ENCODE measurements at places on chromosomes 3 and 15. TPM values are rescaled to one million over a fixed set of nuclear protein-coding genes. Genes with fewer than 3 reads are reported as not detected.

Gene SEMA3F
- total RNA-seq: 18.2 TPM

Gene SLC22A13
- total RNA-seq: not detected

Gene MINAR1
- total RNA-seq: 0.20 TPM

- H3K4me1 ChIP-seq: no peaks in the 10 kb centered on the region
- H3K4me3 ChIP-seq: no peak overlapping the region
- no peak for DNase-seq
- H3K36me3 ChIP-seq: no peaks in the 10 kb centered on the region
These were observed 25.1 kb upstream of the ANKRD34C start for GRCh38 chr15:79257454-79257853.

DNA sequence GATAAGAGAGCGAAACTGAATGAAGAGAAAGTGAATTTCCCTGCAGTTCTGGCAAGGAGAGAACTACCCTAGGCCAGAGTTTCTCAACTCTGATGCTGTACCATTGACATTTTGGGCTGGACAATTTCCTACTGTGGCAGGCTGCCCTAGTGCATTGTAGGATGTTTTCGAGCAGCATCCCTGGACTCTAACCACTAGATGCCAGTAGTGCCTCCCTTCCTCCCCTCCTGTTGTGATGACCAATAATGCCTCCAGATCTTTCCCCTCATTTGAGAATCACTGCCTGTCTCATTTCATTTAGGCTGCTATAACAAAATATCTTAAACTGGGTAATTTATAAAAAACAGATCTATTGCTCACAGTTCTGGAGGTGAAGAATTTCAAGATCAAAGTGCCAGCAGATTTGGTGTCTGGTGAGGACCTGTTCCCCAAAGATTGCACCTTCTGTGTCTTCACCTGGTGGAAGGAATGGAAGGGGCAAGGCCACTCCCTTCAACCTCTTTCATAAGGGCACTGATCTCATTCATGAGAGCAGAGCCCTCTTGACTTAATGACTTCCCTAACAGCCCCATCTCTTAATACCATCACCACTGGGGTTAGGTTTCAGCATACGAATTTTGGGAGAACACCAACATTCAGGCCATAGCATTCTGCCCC, 188.9 kb upstream of the MEIS2 start:
- H3K4me1 ChIP-seq: no peaks in the 10 kb centered on the region
- H3K27ac ChIP-seq: no peak overlapping the region
- H3K4me3 ChIP-seq: no peak overlapping the region

DNA sequence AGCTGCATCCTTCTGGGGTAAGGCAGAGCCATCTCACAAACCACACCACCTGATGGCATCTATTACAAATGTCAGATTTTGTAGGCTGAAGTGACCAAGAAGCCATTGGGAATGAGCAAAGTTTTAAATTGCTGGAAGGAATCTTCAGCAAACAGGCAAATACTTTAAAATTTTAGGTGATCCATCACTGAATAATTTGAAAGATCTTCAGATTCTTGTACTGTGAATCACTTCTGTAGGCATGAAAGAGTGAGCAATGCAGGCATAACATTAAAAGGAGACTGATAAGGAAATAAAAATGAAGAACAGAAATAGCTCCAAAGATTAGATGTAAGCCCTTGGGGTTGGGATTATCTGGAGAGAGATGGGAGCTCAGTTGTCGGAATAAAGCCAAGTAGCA, 36.0 kb upstream of the ALDH1L1 start:
- no peak overlapping the region for H3K4me3 ChIP-seq
- H3K27me3 ChIP-seq: peaks cover 11% of the 10 kb centered on the region
- no peak for DNase-seq
- no peak overlapping the region for H3K27ac ChIP-seq
- no peaks in the 10 kb centered on the region for H3K36me3 ChIP-seq
- H3K4me1 ChIP-seq: no peaks in the 10 kb centered on the region

- H3K4me3 ChIP-seq: no peak overlapping the region
- H3K27ac ChIP-seq: no peak overlapping the region
- DNase-seq: no peak
- H3K27me3 ChIP-seq: no peaks in the 10 kb centered on the region
- H3K4me1 ChIP-seq: no peaks in the 10 kb centered on the region
- H3K36me3 ChIP-seq: no peaks in the 10 kb centered on the region
These were observed 8.7 kb downstream of the STRA6 start for GRCh38 chr15:74193905-74194304.

DNA sequence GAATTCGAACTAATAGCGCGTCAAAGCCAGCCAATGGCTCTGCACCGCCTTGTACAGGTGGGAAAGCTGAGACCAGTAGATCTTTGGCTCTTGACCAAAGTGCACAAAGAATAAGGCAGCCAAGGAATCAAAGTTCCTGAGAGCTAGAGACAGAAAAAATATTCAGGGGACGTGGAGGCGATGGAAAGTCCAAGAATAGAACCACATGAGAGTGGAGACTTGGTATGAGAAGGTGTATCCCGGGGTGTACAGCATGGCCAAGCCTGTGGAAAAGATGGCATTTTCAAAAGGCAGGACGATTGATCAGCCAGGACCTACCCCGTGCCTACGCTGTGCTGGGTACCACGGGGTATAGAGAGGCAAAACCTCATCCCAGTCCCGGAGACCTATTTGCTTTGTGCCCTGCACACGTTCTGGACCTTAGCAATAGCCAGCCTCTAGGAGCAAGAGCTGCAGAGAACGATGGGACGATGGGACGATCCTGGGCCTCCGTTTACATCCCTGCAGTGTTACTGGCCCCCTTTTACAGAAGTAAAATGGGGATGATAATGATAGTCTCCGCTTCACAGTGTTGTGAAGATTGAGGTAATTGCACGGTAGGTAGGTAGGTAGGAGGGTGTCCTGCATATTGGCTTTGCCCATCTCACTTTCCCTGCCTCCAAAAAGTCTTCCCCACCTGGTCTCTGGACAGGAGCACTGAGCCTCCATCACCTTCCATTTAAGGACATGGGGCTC, 583 bp upstream of the RBSN start:
- no peak for DNase-seq
- peak overlapping the region; percentile 82 for H3K27ac ChIP-seq
- H3K4me1 ChIP-seq: peaks cover 18% of the 10 kb centered on the region
- no peaks in the 10 kb centered on the region for H3K27me3 ChIP-seq
- H3K4me3 ChIP-seq: peak overlapping the region; percentile 84

- H3K27me3 ChIP-seq: no peaks in the 10 kb centered on the region
- peak overlapping the region; percentile 71 for H3K27ac ChIP-seq
- no peak for DNase-seq
- H3K4me3 ChIP-seq: no peak overlapping the region
These were observed 94.9 kb downstream of the ST6GAL1 start for GRCh38 chr3:187025254-187025655.

DNA sequence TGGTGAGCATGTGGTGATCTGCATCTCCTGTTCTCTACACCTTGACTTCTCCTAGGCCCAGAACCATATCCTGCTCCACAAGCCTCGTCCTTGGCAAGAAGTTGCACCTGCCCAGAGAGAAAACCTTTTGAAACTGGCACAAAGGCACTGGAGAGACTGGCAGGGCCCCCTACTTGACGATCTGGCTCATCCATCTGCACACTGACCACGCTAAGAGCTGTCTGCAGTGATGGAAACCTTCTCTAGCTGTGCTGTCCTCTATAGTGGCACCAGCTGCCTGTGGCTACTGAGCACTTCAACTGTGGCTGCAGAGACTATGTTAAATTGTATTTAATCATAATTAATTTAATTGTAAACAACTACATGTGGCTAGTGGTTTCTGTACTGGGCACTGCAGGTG, 26.2 kb upstream of the SRP14 start:
- H3K4me1 ChIP-seq: peaks cover 17% of the 10 kb centered on the region
- no peaks in the 10 kb centered on the region for H3K36me3 ChIP-seq
- DNase-seq: no peak

DNA sequence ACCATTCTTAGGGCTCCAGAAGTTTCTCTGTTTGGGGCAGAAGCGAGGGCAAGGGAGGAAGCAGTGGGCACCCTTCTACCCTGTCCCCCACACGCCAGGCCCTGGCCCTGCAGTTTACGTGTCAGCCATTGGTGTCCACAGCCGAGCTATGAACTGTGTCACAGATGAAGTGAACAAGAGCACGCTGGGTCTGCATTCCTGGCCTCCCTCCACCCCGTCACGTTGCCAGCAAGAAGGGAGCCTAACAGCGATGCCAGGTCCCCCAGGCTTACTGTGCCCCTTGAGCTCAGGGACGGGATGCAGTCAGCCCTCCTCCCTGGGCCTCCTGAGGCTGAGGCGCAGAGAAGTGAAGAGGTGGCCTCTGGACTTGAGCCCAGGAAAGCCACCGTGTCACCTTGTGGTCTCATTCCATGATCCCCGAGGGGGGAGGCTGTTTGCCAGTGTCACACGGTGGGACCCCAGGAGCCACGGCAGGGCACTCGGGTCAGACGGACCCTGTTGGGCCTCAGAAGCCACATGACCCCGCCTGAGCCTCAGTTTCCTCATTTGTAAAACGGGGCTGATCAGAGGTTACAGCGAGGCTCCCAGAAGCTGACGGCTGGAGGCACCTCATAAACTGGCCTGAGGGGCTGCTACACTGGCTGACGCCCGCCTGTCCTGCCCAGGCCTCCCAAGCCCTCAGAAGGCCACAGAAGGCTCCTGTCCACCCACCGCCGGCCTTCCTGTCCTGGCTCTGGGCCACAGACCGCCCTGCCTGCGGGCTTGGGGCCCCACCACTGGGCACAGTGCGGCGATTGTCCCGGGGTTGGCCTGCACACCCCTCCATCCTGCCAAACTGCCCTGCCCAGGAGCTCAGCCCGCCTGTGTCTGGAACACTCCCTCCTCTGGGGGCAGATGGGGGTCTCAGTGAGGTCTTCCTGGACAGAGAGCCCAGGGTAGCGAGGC, 18.6 kb downstream of the IQSEC1 start:
- H3K36me3 ChIP-seq: no peaks in the 10 kb centered on the region
- no peak overlapping the region for H3K4me3 ChIP-seq
- no peak for DNase-seq
- H3K27ac ChIP-seq: no peak overlapping the region
- no peaks in the 10 kb centered on the region for H3K27me3 ChIP-seq

DNA sequence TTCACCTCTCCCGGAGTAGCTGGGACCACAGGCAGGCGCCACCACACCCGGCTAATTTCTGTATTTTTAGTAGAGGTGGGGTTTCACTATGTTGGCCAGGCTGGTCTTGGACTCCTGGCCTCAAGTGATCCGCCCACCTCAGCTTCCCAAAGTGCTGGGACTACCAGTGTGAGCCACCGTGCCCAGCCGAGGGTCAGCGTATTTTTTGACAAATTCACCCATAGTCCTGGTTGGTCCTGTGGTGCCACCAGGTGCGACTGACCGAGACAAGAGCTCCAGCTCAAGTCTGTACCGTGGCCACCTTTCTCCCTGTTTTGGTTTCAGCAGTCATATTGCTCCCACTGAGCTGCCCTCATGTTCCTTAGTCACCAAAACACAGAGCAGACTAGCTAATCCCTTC, 8.8 kb downstream of the SLC51A start:
- H3K4me3 ChIP-seq: no peak overlapping the region
- DNase-seq: no peak
- no peak overlapping the region for H3K27ac ChIP-seq
- H3K36me3 ChIP-seq: no peaks in the 10 kb centered on the region

- H3K27ac ChIP-seq: peak overlapping the region; percentile 11
- no peaks in the 10 kb centered on the region for H3K36me3 ChIP-seq
- H3K4me1 ChIP-seq: peaks cover 60% of the 10 kb centered on the region
- DNase-seq: peak; percentile 53
- H3K4me3 ChIP-seq: no peak overlapping the region
- H3K27me3 ChIP-seq: no peaks in the 10 kb centered on the region
These were observed 161.9 kb downstream of the FNDC3B start for GRCh38 chr3:172201136-172201869.

DNA sequence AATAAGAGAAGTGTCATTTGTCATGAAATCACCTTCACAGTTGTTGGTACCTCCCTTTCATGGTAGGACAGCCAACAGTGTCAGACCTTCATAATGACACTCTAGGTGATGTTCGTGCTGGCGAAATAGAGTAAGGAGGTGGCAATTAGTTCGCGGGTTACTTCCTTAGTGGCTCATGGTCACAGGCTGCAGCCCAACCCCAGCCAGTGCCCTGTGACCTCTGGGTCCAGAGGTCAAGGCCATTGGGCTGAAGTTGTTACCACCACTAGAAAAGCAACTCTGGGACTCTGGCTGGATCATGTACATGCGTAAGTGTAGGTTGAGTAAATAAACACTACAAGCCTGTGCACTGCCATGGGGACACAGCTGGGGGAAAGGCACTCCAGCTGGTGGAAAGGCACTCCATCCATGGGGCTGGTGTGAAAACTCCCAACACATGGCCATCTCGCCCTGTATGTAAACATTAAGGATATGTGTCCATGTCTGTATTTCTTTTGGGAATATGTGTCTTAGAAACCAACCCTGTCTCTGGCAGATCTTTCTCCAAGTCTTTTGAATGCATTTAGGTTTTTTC, 106.7 kb downstream of the RYK start:
- H3K36me3 ChIP-seq: peaks cover 19% of the 10 kb centered on the region
- DNase-seq: no peak
- H3K4me3 ChIP-seq: no peak overlapping the region
- H3K27me3 ChIP-seq: no peaks in the 10 kb centered on the region
- H3K4me1 ChIP-seq: no peaks in the 10 kb centered on the region

All from tibial nerve (tissue), 4 donors.